ENCODE measurements at places on chromosomes 6 and 20.

- no peak for DNase-seq
Observed at GRCh38 chr6:83470001-83470400, 39.1 kb upstream of the ME1 start.

DNA sequence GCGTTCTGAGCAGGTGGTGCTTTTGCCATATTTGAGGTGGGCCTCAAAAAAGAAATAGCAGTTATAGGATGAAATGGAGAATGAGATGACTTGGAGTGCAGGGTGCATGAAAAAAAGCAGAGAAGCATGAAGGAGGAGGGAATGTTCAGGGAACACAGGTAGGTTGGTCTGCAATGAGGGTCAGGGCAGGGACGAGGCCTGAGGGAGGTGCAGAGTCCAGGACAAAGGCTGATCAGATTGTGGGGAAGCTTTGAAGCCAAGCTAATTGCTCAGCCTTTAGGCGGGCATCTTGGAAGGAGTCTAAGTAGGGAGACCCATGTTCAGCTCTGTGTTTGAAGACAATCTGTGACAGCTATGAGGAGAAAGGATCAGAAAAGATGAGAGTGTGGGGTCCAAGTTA, 12.0 kb downstream of the TRAM2 start:
- DNase-seq = no peak

DNA sequence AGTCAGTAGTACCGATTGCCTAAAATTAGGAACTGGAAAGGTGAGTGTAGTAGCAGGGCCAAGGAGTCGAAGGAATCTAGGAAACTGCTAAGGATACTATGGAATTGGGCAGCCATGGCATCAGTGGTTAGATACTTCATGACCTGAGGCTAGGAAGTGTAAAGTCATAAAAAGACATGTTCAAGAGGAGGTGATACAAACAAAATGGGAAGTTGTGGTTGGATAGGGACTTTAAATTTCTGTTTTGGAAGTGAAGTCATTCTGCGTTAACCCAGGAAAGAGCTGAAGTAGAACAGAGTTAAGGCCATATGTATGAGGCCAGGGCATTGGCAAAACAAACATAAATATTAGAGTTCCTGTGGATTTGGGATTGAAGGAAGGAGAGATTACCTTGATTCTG, 88.6 kb upstream of the TMEM181 start:
- no peak for DNase-seq

- DNase-seq = no peak
Observed at GRCh38 chr6:3841066-3841454, 8.1 kb upstream of the FAM50B start.

DNA sequence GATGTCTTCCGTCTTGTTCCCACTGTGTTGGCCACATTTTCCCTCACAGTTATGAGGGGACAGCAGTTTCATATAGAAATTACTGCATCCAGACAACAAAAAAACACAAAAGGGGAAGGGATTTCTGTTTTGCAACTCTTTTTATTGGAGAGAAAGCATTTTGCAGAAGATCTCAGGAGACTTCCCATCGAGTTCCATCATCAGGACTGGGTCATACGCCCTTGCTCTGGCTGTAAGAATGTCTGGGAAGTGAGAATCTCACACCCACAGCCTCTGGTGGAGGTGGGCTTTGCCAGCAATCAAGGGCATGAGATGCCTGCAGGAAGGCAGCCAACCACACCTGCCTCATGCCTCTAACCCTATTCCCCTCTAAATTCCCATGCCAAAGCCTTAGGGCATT, 5.8 kb upstream of the IGF2R start:
- DNase-seq = no peak

GRCh38 chr6:137309078-137309762, 90.0 kb upstream of the IFNGR1 start:
- DNase-seq = no peak

GRCh38 chr6:41947581-41948220, 6.1 kb upstream of the CCND3 start:
- no peak for DNase-seq

- no peak for DNase-seq
Observed at GRCh38 chr6:125974214-125974866, 12.0 kb upstream of the TRMT11 start.

DNA sequence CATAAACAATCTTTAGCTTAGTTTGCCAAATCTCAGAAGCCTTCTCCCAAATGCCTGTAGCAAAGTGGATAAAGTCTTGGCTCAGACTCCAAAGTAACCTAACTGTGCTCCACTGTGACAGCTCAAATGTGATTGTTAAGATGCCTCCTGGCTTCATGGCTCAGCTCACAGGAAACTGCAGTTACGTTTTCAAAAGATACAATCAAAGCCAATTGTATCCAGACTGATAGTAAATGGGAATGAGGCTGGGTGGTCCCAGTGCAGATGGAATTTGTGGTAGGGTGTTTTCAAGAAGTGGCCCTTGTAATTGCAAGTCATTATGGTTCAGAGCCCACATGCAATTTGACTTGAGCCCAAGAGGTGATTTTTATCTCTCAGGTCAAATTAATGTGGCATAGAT, 151.2 kb upstream of the TAB2 start:
- DNase-seq = no peak

GRCh38 chr6:154276810-154277628, 79.6 kb downstream of the IPCEF1 start:
- DNase-seq = no peak

GRCh38 chr6:25449774-25450173, 170.6 kb downstream of the CARMIL1 start:
- DNase-seq = no peak

- no peak for DNase-seq
Observed at GRCh38 chr6:42637681-42638080, 73.9 kb downstream of the UBR2 start.

- no peak for DNase-seq
Observed at GRCh38 chr6:52610745-52611355, 34.0 kb upstream of the TRAM2 start.

GRCh38 chr6:105459864-105460263, 57.0 kb upstream of the PREP start:
- DNase-seq = no peak

GRCh38 chr20:6819599-6819998, 52.1 kb downstream of the BMP2 start:
- no peak for DNase-seq

DNA sequence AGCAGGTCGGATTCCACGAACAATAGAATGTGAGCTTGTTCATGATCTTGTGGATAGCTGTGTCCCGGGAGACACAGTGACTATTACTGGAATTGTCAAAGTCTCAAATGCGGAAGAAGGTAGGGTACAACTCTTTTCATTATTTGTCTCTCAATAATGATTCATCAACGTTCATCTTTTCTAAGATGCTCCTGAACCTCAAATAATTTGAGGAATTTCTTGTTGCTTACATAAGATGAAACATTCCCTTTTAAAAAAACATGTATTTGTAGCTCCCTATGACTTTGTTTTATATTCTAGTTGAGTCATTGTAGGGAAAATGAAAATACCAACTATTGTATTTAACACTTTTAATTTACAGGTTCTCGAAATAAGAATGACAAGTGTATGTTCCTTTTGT, 17.0 kb downstream of the MCM8 start:
- DNase-seq = no peak

DNA sequence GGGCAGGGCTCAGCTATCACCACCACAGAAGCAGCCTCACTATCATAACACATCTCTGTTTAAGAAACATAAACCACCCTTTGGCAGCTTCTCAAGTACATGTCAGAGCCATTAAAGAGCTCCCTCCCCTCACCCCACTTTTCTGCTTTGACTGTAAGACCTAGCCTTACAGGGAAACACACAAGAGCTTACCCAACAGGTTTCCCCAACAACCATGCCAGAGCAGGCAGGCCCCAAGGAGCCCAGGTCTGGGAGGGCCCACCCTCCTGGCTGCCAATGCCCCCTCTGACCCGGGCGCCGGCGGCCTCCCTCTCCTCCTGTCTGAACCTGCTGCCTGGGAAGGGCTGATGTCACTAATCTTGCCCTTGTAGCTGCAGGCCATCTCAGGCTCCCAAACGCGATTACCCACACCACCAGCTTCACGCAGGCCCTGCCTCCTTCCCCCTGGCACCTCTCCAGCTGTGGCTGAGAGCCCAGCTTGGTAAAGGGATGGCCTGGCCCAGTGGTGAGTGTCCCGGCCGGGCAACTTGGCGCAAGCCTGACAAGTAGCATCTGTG, 402.0 kb downstream of the MAFB start:
- DNase-seq = no peak

DNA sequence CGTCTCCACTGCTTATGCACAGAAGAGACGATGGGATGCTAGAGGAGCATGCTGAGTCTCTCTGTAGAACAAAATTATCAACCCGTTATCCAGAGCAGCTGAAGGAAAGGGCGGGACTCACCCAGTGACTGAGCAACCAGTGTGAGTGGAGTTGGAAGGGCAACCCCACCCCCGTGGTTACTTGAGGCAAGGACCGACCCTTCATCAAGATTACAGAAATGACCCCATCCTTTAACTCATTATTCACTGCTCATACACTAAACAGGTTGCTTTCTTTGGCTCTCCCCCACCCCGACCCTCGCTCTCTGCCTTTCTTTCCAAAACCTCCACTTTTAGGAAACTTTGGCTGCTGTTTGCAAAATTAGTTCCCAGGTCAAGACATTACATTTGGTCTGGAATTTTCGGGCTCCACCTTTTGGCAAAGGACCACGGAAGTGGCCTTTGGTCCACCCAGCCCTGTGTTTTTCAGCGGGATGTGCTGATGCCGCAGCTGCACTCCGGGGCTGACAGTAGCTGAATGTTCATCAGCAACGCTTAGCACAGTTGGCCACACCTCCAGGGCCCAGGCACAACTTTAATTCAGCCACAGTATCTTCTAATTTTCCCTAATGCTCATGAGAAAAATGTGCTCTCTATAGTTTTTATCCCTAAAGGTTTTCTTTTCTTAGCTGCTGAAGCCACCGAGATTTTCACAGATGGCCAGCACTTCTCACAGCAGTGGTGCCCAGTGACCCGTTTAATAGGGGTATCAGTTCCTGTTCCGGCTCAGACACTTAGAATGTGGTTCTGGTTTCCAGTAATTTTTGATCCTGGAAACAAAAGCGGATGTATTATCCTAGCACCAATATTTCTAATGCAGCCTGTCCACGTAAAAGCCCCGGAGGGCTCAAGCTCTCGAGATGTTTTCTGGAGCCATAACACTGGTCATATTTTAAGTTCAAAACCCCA, 103.6 kb upstream of the NXT1 start:
- DNase-seq = no peak

DNA sequence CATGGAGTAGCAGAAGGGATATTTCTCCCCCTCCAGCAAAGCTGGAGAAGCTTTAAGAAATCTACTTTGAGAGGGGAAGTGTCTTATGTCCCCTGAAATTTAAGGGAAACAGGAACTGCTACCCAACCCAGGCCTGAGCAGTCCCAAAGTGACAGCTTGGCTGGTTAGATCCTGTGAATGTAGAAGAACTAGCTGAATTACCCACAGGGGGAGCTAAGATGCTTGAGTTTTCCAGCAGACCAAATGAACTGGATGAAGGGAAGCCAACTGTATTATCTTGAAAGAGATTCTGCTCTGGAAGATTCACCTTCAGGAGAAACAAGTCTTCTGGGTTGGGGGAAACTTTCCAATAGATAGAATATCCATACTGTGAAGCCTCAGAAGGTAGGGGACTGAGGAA, 303.3 kb upstream of the MMS22L start:
- no peak for DNase-seq

DNA sequence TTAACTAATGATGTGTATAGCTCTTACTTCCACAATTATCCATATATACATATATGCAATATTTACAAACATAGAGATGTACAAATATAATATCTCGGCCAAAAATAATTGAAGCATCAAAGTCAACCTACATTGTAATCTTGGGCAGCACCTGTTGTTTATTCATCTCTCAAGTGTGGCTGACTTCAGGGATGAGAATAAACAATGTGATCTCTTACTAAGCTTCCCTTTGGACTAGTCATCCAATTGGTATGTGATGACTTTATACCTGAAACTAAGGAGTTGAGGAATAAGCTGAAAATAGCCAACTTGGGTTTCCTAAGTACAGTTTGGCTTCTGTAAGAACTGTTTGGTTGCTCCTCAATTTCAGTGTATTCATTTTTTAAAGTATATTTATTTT, 256.6 kb downstream of the KHDC1L start:
- no peak for DNase-seq

- no peak for DNase-seq
Observed at GRCh38 chr20:48489046-48489463, 338.7 kb downstream of the PREX1 start.

DNA sequence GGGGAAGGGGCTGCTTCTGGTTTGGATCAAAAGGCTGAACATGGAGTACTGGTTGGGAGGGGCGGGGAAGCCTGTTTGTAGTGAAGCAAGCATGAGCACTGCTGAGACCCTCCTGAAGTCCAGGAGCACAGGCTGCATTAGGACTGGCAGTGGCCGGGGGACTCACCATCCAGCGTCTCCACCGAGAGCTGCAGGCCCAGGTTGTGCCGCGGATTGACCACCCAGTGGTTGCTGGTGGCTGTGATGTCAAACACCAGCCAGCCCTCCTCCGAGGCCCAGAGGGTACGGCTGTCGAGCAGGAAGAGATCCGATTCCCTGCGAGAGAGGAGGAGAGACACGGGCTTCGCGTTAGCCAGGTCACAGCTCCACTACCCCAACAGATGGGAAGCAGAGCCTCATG, 64.1 kb downstream of the BMP7 start:
- DNase-seq = no peak

- no peak for DNase-seq
Observed at GRCh38 chr6:28354688-28355554, 5.2 kb downstream of the ZKSCAN3 start.

- no peak for DNase-seq
Observed at GRCh38 chr6:146984251-146984924, 219.8 kb upstream of the STXBP5 start.

- DNase-seq = no peak
Observed at GRCh38 chr20:11296221-11296620, 621.5 kb upstream of the BTBD3 start.

DNA sequence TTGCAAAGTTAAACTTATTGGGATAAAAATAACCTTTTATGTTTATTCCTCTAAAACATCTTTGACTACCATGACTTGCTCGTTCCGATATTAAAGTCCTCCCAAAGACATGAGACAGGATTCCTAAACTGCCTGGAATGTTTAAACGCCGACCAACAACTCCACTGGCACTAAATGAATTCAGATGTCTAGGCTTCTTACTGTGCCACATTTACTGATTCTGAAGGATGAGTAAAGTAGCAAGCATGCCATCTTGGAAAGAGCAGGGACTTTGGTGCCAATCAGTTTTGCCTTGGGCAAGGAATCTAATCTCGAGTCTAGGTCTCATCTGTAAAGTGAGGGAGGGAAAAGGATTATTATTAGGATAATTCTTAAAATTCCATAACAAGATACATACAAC, 25.3 kb downstream of the MBOAT1 start:
- DNase-seq = no peak

GRCh38 chr20:29448806-29449470, 1808.5 kb upstream of the DEFB115 start:
- no peak for DNase-seq

DNA sequence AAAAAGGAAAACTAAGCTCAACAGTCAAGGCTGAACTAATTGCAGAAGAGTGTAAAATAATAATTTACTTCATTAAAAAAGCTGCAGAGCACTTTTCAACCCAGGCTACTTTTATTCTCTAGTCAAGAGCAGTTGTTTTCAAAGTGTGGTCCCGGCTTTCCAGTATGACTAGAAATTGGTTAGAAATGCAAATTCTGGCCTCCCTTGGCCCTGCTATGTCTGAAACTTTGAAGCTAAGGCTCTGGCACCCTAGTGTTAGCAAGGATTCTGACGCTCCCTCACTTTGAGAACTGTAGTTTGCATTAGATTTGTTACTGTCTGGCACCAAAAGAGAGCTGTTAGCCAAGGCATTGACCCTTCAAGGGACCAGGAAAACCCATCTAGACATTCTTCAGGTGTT, 9.5 kb upstream of the NXT1 start:
- DNase-seq = no peak

- no peak for DNase-seq
Observed at GRCh38 chr6:157841211-157841840, 18.3 kb downstream of the SNX9 start.
